ENCODE measurements at places on chromosomes 11 and 22. TPM values are rescaled to one million over a fixed set of nuclear protein-coding genes. Genes with fewer than 3 reads are reported as not detected.

SSTR3 gene
- total RNA-seq: not detected

TANGO2 gene
- 26.6 TPM for total RNA-seq

SYT7 gene
- 32.8 TPM for total RNA-seq

TBX10 gene
- total RNA-seq: not detected

IL10RA gene
- total RNA-seq: 0.65 TPM

MPEG1 gene
- not detected for total RNA-seq

RAB38 gene
- 0.41 TPM for total RNA-seq

OR51B5 gene
- not detected for total RNA-seq

SLCO2B1 gene
- total RNA-seq: 277 TPM

PANX3 gene
- not detected for total RNA-seq

GTPBP1 gene
- total RNA-seq: 47.2 TPM

RBMXL2 gene
- not detected for total RNA-seq

SPDYC gene
- total RNA-seq: not detected

PANX2 gene
- total RNA-seq: 2.6 TPM

OR52I1 gene
- not detected for total RNA-seq

UPK3A gene
- total RNA-seq: 2.0 TPM

ZNF70 gene
- 5.4 TPM for total RNA-seq

BCO2 gene
- total RNA-seq: 2.2 TPM

KCNJ1 gene
- not detected for total RNA-seq

KRTAP5-7 gene
- total RNA-seq: not detected

NOX4 gene
- total RNA-seq: not detected

NCAM1 gene
- total RNA-seq: 1.1 TPM

NLRP10 gene
- 0.14 TPM for total RNA-seq

FAM181B gene
- not detected for total RNA-seq

HTR3B gene
- total RNA-seq: not detected

FDXACB1 gene
- total RNA-seq: 4.3 TPM

GAL3ST1 gene
- total RNA-seq: 8.9 TPM

MUC2 gene
- total RNA-seq: 0.05 TPM

CALCA gene
- total RNA-seq: not detected

SCGB1D2 gene
- total RNA-seq: not detected

CASP5 gene
- 1.4 TPM for total RNA-seq

TMEM86A gene
- total RNA-seq: 0.25 TPM

CPT1B gene
- 24.6 TPM for total RNA-seq

CCDC90B gene
- total RNA-seq: 63.6 TPM

OVOL1 gene
- 21.2 TPM for total RNA-seq

TPP1 gene
- total RNA-seq: 61.7 TPM

DEAF1 gene
- 56.6 TPM for total RNA-seq

IGF2 gene
- total RNA-seq: 1,397 TPM

H19 gene
- 1.5 TPM for total RNA-seq

KBTBD3 gene
- total RNA-seq: 3.2 TPM

ZBED5 gene
- 53.2 TPM for total RNA-seq

PLAAT5 gene
- total RNA-seq: 1.2 TPM

OR51B4 gene
- not detected for total RNA-seq

ACR gene
- total RNA-seq: not detected

SNX19 gene
- 82.4 TPM for total RNA-seq

DDX17 gene
- total RNA-seq: 367 TPM

NF2 gene
- 53.2 TPM for total RNA-seq

C11orf21 gene
- total RNA-seq: 0.21 TPM

CST6 gene
- not detected for total RNA-seq

KRTAP5-11 gene
- not detected for total RNA-seq

OR52A1 gene
- total RNA-seq: not detected

ANKK1 gene
- total RNA-seq: 0.11 TPM
